SJCRH30 (cell line): ENCODE measurements at places on chromosomes 3 and 15. TPM values are rescaled to one million over a fixed set of nuclear protein-coding genes. Genes with fewer than 3 reads are reported as not detected.

- DNase-seq, result no peak
Observed at GRCh38 chr3:108044699-108045098, 46.1 kb downstream of the CD47 start.

- DNase-seq, result no peak
Observed at GRCh38 chr15:92817339-92817886, 82.7 kb upstream of the CHD2 start.

DNA sequence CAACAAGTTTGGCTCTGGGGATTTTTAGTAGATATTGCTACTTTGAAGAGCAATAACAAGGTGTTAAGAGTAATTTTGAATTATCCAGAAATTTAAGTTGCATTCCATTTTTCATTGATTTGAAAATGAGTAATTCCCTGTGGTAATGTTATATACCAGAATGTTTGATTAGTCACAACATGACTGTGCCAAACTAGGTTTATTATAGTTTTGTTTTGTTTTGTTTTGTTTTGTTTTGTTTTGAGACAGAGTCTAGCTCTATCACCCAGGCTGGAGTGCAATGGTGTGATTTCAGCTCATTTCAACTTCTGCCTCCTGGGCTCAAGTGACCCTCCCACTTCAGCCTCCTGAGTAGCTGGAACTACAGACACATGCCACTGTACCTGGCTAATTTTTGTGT lies 40.7 kb downstream of the CNOT10 start:
- DNase-seq, result no peak

DNA sequence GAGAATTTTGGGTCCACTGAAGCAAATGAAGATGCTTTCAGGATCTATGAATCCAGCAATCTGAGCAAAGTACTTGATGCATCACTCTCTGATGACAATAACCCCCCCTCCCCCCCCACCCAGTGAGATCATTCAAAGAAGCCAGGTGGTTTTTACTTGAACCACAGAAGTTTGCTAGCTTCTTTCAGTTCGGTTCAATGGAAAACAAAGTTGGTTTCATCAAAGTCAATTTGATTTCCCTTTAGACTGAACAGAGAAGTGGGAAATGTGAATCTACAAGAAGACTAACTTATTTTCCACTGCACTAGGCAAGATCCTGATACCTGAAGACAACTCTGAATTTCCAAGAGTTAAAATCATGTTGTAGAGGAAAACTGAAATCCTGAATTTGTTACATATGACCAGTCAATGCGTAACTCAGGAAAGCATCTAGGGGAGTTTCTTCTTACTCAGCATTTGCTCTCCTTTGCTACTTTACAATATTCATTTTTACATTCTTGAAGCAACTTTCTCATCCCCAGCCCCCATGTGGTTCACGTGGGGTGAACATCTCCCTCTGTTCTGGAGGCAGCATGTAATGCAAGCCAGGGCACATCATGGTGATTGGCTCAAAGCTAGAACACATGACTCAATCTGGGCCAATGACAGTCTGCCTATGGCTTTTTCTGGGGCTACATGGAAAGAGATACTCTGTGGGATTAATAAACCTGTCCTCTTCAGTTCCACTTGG lies 572.6 kb downstream of the FOXP1 start:
- no peak for DNase-seq

LYZL4 gene
- total RNA-seq, result not detected in 2 replicates
